ENCODE measurements at places on chromosomes 3 and 15.

DNA sequence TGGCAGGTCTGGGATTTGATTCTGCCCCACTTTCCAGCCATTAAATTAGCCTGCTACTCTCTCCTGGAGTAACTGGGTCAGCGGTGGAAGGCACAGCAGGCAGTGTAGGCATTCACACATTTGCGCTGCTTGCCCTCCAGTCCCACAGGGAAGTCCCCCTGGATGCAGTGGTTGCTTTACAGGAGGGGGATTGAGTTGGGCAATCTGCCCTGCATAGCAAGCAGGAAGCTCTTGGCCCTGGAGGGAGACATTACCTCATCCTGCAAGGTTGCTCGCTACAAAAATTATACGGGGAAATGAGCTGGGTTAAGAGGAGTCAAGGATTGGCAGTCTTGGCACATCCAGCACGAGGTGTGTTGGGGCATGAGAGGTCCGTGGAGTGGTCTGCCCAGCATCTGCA is 14.8 kb downstream of the MCM2 start:
- no peak for DNase-seq

GRCh38 chr15:33330931-33331330 is 20.2 kb downstream of the RYR3 start:
- no peak for DNase-seq

DNA sequence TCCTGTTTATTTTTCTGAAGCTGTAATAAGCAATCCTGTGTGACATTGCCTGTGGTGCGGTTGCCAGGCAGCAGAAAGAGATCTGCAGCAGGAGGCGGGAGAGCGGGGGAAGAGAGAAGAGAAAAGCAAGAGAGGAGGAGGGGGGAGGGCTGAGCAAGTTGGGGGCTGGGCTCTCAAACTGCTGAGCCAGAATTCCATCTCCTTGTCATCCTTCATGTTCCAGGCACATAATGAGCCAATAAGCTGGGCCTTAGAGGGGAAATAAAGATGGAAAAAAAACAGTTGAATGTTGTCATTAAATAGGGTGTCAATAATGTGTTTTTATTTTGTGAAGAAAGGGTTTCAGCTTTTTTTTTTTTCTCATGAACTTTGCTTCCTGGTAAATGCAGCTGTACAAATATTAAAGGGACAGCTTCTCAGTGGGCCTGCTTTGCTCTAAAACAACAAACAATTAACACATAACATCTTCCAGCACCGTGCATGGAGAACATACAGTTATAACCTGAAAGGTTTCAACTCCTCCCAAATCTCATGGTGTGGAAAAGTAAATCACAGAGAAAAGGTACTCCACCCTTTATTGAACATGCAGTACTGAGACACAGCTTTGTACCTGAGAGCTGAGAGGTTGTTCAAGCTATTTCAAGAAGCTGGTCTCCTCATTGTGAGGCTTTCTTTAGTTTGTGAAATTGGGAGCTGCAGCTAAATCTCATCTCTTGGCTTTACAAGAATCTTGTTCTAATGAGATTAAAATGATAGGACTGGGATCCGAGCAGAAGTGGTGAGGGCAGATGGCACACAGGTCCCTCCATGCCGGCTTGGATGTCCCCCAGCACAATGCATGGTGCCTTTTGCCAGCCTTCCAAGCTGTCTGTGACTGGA is 451.1 kb upstream of the KCNMB2 start:
- peak; percentile 7 for DNase-seq

- no peak for DNase-seq
These were observed 157.4 kb upstream of the CTNNB1 start for GRCh38 chr3:41041899-41042298.
